ENCODE measurements at places on chromosomes 2 and 18.

GRCh38 chr2:50556934-50557575, 474.9 kb downstream of the NRXN1 start:
- peak; percentile 3 for DNase-seq

DNA sequence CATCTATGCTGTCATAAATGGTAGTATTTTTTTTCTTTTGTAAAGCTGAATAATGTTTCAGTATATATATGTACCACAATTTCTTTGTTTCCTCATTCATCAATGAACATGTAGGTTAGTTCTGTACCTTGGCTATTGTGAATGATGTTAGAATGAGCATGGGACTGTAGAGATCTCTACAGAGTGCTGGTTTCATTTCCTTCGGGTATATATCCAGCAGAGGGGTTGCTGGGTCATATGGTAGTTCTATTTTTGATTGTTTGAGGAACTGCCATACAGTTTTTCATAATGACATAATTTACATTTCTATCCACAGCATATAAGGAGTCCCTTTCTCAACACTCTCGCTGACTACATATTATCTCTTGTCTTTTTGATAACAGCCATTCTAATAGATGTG, 243.5 kb downstream of the CDH7 start:
- DNase-seq = no peak

- no peak for DNase-seq
Measured at GRCh38 chr2:85756195-85756594, 2.4 kb downstream of the ATOH8 start.

DNA sequence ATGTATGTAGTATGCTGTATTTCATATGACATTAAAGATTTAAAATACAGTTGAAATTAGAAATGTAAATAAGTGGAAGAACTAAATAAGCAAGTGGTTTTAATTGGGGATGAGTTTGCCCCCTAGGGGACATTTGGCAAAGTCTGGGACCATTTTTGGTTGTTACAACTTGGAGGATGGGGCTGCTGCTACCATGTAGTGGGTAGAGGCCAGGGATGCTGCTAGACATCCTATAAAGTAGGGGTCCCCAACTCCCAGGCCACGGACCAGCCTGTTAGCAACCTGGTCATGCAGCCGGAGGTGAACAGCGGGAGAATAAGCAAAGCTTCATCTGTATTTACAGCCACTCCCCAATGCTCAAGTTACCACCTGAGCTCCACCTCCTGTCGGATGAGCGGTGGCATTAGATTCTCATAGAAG, 27.9 kb upstream of the ASNSD1 start:
- DNase-seq = no peak

GRCh38 chr18:24112874-24113615, 25.8 kb upstream of the CABYR start:
- DNase-seq = peak; percentile 78

GRCh38 chr2:201532686-201533304, 81.3 kb downstream of the STRADB start:
- peak; percentile 99 for DNase-seq

DNA sequence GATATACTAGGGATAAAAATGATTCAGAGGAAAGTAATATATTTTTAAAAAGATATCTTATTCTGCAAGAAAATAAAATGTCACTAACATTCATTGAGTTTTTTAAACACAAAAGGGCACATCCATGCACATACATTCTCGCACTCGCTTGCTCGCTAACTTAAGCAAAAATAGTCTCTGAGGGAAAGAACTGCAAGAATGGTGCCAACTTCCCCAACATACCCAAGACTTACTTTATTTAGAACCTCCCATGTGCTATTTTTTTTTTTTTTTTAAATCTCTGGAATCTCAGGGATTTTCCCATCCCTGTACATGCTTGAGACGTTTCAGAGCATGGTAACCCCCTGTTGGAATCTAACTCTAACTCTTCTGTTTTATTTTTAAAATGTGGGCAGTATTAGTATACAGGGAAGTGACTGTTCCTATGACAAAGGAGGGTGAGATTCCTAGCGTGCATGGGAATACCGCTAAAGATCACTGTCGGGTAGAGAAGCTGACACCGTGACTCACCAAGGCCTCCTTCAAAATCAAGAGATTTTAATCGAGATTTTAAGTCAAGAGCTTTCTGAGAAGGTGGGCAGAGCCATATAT, 187.9 kb upstream of the ZEB2 start:
- no peak for DNase-seq

GRCh38 chr2:137879121-137879520, 85.2 kb upstream of the HNMT start:
- no peak for DNase-seq

DNA sequence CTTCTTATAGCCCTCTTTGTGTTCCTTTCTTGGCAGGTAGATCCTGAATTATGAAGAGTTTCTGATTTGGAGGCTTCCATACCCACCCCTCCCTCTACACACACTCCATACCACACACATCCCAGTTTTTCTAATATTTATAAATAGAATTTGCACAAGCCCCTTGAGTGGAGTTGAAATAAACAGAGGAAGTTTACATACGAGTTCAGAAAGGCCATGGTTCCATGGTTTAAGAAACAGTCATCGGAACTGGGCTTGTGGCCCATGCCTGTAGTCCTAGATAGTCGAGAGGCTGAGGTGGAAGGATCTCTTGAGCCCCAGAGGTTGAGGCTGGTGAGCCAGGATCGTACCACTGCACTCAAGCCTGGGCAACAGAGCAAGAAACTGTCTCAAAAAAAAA, 62.7 kb upstream of the TANC1 start:
- no peak for DNase-seq

- no peak for DNase-seq
Measured at GRCh38 chr2:25201265-25201664, 32.9 kb upstream of the POMC start.

GRCh38 chr2:72032481-72033041, 115.1 kb downstream of the CYP26B1 start:
- no peak for DNase-seq

DNA sequence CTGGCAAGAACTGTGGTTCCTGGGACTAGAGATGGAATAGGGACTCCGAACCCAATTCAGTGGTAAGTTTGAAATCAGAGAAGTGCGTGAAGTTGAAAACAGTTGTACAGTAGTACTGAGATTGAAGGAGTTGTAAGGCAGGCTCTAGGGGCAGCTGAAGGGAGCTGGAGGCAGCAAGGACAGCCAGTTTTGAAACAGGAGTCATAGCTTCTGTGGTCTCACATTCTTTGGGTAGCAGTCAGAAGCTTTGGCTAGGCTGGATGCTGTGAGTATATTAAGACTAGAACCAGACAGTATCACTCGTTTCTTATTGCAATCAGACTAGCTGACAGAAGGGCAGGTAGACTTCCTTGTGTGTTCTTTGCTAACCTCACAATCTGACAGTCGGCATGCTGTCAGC, 64.5 kb upstream of the ADAM23 start:
- peak; percentile 95 for DNase-seq

- peak; percentile 79 for DNase-seq
Measured at GRCh38 chr2:24334245-24334633, 26.1 kb downstream of the ITSN2 start.

- peak; percentile 48 for DNase-seq
Measured at GRCh38 chr2:191907545-191907944, 60.7 kb upstream of the CAVIN2 start.

DNA sequence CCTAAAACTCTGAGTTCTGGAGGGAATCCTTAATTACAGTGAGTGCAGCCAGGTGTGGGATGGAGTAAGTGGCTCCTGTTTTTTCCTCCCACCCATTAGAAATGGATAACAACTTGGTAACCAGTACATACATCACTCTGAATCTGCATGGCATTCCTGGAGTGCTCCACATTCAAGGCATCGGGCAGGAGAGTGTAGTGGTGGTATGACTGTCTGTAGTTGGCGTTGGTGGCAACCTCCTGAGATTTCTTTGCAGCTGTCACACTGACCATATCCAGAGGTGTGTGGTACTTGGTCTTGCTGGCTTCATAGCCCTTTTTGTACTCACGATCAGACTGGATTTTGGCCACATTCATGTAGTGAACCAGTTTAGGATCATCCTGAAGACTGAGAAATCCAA, 68.3 kb downstream of the NEB start:
- DNase-seq = no peak

GRCh38 chr2:236610991-236611821, 41.6 kb downstream of the ACKR3 start:
- DNase-seq = peak; percentile 35

DNA sequence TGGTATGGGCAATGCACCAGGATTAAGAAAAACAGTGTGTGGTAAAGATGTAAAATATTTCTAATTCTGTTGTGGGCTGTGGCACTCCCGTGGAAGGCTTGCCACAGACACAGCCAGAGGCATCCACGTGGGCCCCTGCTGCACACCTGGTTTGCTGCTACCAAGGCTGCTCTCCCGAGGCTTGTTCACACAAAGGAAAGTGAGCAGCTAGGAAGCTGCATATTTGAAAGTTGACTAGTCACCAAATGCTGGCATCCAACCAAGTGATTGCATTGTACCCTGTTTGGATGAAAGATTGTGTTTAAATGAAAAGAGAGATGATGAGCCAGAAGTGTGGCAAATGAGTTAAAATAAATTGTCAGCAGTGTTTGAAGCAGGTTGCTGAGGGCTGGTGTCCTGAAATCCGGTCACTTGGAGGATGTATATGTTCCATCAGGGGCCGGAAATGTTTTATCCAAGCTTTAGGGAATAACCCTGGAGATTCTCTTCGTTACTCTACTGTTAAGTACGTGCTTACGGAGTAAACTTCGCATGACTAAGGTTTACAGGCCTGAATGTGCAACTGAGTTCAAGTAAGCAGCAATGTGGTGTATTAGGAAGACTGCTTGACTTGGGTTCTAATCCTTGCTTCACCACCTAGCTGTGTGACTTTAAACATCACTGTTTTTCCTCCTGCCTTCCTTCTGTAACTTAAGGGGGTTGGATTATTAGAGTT, 86.1 kb downstream of the MSH2 start:
- peak; percentile 79 for DNase-seq

GRCh38 chr2:131349021-131349420, 14.9 kb downstream of the RAB6D start:
- DNase-seq = no peak

DNA sequence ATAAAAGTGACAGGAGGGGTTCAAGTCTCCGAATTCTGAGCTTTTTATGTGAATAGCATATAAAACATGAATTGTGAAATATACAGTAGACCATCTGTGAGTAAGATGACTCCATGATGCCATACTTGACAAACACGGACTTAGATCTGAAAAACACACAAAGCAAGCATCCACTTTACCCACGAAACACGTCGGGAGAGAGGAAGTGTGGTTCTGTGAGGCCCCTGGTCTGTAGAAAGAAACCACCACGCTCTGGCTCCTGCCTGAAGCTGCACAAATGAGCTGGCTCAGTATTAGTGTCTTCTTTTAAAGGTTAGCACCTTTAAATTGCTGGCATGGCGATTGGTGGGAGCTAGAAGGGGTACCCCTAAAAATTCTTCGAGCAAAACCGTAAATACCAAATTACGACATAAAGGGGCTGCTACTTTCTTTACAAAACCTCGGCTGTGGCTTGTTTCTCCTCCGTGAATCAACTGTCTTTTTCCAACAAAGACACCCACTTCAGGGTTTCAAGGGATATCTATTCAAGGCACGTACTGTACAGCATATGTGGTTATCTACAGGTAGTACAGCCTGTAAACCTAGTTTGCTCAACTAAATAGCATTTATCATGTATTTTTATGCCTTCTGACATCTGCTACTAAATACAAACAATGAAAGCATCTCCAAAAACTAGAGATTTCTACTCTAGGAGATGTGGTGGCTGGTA, 70.9 kb downstream of the AFF3 start:
- no peak for DNase-seq

DNA sequence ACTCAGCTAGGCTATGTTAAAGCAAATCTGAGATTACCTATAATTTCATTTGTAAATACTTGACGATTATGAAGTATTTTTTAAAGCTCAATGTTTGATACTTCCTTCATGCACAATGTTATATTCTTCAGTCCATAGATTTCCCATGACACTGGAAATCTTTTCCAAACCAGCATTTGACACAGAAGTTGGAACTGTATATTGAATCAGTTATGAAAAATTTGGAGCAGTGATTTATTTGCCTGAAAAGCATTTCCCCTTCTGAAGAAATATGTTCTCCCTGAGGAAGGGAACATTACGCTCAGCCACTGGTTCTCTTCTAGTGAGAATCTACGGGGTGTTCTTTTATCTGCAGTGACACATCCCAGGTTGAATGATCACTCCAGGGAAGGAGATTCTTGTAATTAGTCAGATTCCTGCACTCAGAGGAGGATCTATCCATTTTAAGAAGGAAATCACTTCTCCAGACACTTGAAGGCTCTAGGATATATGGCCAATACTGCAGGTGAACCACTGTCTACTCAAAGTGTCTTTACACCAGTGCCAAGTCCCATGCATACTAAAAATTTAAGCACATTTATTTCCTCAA, 64.7 kb downstream of the HNRNPLL start:
- DNase-seq = no peak

GRCh38 chr2:102301867-102302362, 9.4 kb upstream of the IL1RL1 start:
- DNase-seq = peak; percentile 17

- peak; percentile 97 for DNase-seq
Measured at GRCh38 chr2:199228887-199229819, 228.6 kb downstream of the SATB2 start.

GRCh38 chr18:4146797-4147196, 308.3 kb downstream of the DLGAP1 start:
- DNase-seq = no peak

- no peak for DNase-seq
Measured at GRCh38 chr2:156653675-156654074, 217.5 kb downstream of the GPD2 start.

GRCh38 chr2:177772529-177772928, 300.0 kb downstream of the PDE11A start:
- DNase-seq = peak; percentile 34

DNA sequence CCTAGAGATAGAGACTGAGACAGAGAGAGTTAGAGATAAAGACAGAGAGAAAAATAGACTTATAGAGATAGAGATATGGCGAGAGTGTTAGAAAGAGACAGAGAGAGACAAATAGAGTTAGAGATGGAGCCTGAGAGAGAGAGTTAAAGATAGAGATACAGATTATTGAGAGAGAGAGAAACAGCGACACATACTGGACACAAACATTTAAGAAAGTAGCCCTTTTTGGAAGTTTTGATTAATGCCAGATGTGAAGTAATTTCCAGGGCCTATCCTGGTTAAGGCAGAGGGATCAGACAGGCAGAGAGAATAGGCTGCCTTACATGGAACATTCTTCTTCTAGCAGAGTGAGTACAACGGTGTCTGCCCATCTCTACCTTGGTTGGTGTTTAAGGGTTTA, 311.6 kb upstream of the CDH7 start:
- no peak for DNase-seq

GRCh38 chr2:22683914-22684313, 701.1 kb upstream of the KLHL29 start:
- no peak for DNase-seq

DNA sequence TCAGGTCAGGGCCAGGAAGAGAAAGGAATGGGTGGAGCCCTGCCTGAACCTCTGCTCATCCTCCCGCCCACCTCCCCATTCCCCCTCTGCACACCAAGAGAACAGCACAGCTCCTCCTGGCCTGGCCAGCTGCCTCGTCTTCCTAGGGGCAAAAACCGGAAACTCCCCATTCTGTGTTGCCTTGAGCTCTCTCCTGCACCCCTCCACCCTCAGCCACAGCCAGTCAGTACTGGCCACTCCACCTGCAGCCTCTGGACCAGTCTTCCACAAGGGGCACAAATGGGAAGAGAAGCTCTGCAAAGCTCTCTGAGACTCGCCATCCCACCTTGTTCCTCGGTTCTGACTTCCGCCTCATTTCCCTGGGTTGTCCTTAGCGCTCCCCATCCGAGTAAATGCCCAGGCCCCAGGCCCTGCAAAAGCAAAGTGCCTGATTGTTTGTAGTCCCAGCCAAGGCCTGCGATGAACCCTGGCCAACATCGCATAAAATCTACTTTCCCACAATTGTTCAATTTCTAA, 39.3 kb upstream of the SLC35G4 start:
- DNase-seq = no peak

GRCh38 chr2:174678395-174678794, 80.8 kb upstream of the WIPF1 start:
- no peak for DNase-seq
